Hematopoietic multipotent progenitor cell treated with erythropoietin and hydrocortisone succinate and interleukin-3 and kit ligand, for 17 days (in vitro differentiated cells): ENCODE measurements at places on chromosomes 11 and 22.

DNA sequence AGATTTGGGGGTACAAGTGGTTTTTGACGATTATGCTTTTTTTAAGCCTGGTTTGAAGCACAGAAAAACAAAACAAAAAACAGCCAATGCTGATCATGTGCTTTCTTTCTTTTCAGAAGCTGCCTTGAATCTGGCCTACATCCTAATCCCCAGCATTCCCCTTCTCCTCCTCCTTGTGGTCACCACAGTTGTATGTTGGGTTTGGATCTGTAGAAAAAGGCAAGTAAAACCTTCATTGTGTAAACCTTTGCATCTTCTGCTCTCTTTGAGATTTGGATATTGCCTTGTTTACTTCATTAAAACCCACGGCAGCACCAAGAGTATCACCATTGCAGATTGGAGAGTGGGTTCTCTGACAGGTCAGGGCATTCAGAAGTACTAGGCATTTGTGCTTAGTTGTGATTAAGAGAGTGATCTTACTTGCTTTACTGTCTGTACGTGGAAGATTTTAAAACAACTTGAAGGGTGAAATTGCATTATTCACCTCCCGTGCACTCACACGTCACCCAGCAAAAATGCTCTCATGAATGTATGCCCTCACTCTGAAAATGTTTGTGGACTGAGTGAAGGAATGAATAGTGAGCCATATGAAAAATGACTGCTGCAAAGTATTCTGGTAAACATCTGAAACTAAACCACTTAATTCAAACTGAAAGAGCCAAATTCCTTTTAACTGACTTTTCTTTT lies 17.0 kb downstream of the LAYN start:
- no peak for DNase-seq

DNA sequence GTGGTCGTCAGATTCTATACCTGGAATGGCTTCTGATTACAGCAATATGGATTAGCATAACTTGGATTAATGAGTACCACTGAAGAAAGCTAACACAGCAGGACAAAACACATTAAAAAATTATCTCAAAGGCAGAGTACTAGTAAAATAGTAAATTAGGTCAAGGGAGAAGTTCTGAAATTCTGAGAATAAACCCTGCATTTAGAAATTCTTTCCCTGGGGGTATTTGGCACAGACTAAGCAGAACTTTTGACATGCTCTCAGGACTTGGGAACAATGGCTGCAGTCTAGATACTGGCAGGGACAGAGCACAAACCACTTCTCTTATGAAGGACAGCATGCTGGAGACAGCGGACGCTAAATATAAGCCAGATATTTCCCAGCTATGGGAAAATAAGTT lies 85.6 kb upstream of the GRIA4 start:
- DNase-seq, result no peak

GRCh38 chr22:49691256-49691655 lies 136.4 kb downstream of the BRD1 start:
- DNase-seq, result no peak

DNA sequence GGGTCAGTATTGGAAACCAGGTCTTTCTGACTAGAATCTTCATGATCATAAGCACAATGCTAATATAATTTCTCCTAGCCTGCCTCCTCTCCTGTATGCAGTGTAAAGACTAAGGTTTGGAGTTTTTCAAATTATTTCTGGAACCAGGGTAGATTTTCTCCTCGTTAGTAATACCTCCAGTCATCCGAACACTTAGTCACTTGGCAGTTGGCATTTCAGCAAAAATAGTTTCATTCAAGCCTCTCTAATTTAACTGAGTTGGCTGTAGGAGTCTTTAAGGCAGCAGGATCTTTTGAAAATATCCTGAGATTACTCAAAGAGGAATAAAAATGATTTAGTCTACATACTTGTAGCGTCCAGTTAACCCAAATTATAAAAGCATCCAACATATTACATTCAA lies 6.3 kb downstream of the TYR start:
- DNase-seq, result no peak

DNA sequence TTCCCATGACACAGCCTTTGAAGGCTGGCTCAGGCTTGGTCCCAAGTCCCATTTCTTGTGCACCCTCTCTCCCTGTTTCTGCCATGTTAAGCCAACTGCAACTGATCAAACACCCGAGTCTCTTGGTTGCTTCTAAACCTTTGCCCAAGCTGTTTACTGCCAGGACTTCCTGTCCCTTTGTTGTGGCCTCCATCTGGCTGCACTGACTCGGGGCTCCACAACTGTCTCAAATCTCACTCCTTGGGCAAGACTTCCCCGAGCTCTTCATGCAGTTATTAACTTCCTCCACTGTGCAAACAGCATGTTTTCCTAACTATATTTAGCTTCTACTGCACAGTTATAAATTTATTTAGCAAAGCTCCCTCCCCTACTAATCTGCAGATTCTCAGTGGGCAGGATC lies 4.3 kb downstream of the VPREB1 start:
- no peak for DNase-seq

- no peak for DNase-seq
Observed at GRCh38 chr11:42657169-42657568, 654.6 kb upstream of the API5 start.

- DNase-seq, result no peak
Observed at GRCh38 chr11:113242767-113243397, 71.5 kb upstream of the TTC12 start.

DNA sequence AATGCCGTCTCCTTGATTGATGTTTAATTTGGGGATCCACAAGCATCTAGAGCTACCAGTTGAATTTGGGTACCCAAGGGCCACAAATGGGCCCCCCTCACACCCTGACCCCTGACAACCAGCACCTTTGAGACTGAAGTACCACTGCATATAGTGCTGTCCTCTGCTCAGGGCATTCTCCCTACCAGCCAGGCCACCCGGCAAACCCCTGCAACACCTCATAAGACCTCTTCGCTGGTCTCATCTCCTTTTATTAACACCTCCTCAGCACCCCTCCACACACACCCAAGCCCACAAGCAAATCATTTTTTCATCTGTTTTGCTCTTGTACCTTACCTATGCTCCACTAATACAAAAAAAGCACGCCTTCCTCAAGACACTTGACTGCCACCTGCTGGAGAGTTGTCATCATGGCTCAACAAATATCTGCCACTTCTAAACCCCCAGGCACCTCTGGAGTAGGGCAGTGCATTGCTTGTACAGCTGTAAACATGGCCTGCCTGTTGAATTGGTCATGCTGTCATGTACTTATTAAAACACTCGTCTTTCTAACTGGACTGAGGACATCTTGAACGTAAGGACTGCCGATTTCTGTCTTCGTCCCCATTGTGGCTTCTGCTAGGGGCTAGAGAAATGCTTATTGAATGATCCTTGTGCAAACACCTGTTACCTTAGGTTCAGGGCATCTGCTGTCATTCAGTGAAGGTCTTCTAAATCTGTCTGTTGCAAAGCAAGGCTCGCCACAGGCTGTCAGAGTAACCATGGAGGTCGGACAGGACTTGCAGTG lies 66.5 kb downstream of the BMAL1 start:
- DNase-seq, result peak; percentile 40

DNA sequence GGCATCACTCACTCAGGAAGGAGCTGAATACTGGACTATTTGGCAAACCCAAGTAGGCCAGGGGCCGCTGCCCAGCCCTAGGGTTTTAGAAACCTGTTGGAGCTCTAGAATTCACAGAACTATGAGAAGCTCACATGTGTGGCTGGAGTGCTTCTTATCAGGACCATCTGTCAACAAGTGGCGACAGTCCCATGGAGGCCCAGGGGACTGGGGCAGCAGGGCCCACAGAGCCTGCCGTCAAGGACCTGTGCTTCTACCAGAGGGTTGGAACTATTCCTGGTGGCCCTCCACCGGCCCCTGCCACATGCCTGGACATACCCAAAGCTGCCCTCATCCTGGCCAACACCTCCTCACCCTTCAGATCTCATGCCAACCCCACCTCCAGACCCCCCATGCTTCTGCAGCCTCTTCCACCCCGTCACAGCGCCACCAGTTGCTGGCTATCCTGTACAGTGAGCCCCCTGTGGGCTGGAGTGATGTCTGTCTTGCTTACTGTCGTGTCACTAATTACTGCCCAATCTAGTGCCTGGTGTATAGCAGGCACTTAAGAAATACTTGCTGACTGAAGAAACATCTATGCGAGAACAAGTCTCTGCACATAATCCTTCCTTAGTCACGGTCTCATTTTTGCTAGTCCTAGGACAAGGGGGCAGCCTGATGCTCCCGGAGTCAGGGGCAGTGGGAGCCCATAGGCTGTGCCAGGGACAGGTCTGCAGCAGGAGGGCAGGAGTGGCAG lies 27.2 kb upstream of the RASL10A start:
- DNase-seq, result no peak

DNA sequence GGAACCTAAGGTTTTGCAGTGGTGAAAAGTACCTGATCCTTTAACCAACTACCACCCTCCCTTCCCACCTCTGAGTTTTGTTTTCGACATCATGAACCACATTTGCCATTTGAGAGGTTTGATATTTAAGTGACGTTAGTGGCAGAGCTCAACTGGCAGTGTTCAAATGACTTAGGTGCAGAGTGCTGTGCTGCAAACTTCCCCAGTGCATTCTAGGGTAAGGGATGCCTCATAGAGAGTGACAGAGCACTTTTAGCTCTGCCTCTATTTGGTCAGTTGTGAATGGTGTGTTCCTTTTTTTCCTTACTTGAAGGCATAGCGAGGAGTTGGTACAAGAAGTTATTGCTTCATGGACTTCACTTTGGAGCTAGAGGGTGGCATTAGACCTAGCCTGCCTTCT lies 9.4 kb downstream of the BMAL1 start:
- DNase-seq, result no peak

GRCh38 chr11:17188675-17189074 lies 19.1 kb downstream of the PIK3C2A start:
- no peak for DNase-seq

GRCh38 chr22:27800250-27801201 lies 1.0 kb downstream of the MN1 start:
- no peak for DNase-seq

GRCh38 chr11:14373941-14374646 lies 15.1 kb upstream of the RRAS2 start:
- DNase-seq, result no peak

DNA sequence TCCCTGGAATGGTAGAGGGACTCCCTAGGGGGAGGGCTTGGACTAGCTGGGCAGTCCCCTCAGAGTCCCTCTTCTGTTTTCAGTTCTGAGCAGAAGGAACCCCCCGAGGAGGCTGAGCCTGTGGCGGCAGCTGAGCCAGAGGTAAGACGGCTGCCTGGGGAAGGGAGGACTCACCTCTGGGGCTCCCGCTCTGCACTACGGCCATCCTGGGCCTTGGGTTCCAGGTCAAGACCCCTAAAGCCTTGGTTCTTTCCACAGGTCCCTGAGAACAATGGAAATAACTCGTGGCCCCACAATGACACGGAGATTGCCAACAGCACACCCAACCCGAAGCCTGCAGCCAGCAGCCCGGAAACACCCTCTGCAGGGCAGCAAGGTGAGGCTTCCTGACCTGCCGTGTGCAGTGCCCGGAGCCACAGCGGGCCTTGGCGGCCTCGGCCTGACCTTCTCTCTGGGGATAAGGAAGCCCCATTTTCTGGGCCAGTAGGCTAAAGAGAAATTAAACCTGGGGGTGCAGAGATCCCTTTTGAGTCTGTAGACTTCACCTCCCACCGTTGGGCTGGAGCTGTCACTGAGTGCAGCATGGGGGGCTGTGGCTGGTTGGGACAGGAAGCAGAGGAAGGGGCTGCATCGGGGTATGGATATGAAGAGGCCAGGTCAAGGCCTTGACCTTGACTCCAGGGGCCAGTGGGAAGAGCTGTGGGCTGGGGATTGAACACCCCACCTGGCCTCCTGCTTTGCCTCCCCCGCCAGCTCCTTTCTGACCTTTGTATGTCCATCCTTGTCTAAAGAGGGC lies 15.0 kb downstream of the INCENP start:
- no peak for DNase-seq

- no peak for DNase-seq
Observed at GRCh38 chr11:16911186-16911585, 103.0 kb downstream of the PLEKHA7 start.

- no peak for DNase-seq
Observed at GRCh38 chr11:16403448-16403803, 47.1 kb upstream of the SOX6 start.

- no peak for DNase-seq
Observed at GRCh38 chr11:116544721-116545120, 228.1 kb downstream of the BUD13 start.

DNA sequence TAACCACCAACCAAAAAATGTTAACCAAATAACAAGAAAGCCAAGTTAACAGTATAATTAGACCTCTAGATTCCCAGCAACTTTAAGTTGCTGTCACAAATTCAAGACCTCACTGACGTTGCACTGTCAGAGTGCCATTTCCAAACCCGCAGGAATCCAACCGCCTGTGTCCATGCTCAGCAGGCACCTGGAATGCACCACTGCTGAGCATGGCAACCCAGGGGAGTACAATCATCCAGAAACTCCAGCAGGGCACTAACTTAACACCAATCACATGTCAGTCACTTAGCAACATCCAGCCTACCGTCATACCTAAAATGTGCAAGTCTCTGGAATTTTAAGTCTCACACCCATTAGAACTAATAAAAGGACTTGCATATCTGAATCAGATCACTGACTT lies 48.8 kb downstream of the SMCO4 start:
- DNase-seq, result no peak

GRCh38 chr11:120137187-120137610 lies 714 bp downstream of the TRIM29 start:
- DNase-seq, result no peak

GRCh38 chr11:57456960-57457642 lies 3.2 kb upstream of the RTN4RL2 start:
- peak; percentile 85 for DNase-seq

GRCh38 chr22:35622191-35622913 lies 5.2 kb upstream of the MB start:
- no peak for DNase-seq

DNA sequence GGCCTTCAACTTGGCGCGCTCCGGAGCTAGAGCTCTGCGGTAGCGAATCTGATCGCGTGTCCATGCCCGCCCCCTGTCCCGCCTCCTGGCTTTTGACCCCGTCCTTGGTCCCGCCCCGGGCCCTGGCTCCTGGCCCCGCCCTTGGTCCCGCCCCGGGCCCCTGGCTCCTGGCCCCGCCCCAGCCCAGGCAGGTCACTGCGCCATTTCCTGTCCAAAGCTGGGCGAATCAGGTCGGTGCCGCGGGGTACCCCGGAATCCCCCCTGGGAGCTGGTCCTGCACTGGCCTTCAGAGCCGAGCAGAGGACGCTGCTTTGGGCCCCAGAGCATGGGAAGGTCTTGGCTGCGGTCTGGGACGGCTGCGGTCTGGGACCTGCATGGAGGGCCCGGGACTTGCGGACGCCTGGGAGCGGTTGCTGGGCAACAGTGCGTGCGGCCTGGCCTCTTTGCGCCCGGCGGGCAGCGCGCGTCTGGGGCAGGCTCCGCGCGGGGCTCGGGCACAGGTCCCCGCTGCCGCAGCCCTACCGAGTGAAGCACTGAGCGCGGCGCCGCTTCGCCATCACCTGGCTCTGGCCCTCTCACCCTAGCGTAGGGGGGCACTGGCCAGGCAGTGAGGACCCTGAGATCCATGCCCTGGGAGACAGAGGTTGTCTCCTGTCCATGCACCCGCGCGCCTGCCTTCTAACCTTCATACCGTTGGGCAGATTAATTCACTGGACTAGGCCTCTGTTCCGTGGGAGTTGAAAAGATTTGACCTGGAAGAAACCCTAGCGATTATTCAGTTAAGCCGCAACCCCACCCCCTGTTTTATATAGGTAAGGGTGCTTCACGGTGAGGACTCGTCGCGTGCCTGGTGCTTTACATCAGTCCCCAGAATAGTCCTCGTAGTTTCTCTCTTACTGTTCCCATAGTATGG lies at the start of gene TTC12:
Gene TTC12, plus strand, starts transcription at position 195 of the 913 bp plus-strand sequence. CDS start 1,675 bp downstream, outside the sequence.
- peak; percentile 89 for DNase-seq
